ENCODE measurements at places on chromosomes 7 and 10. TPM values are rescaled to one million over a fixed set of nuclear protein-coding genes. Genes with fewer than 3 reads are reported as not detected.

FAM13C gene
- 1.6 TPM for total RNA-seq

STAG3 gene
- 1.4 TPM for total RNA-seq

NEBL gene
- total RNA-seq, result 0.12 TPM

VPS37D gene
- total RNA-seq, result 4.2 TPM

OR6B1 gene
- total RNA-seq, result not detected
